Esophagus squamous epithelium (tissue), 5 donors: ENCODE measurements at places on chromosomes 13 and 19.
A peak's percentile ranks its signal among the peaks of the same experiment; 100 is the strongest.

DNA sequence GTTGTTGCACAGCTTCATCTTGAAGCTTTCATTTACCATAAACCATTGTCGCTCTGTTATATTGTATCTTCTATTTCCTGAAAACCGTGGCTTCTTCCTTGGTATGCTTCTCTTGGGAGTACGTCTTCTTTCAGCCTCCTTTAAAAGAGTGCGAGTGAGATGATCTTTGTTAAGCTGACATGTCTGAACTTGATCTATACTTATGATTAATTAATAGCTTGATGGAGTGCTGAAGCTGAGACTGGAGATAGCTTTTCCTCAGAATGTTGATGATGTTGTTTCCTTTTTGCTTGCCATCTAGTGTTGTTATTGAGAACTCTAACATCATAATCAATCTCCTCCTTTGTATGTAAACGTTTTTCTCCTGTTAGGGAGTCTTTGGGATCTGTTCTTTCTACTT, 529.3 kb upstream of the SPRY2 start:
- no peak overlapping the region for H3K4me3 ChIP-seq
- H3K36me3 ChIP-seq: no peaks in the 10 kb centered on the region
- DNase-seq: no peak
- H3K27ac ChIP-seq: no peak overlapping the region
- H3K27me3 ChIP-seq: no peaks in the 10 kb centered on the region

- no peaks in the 10 kb centered on the region for H3K36me3 ChIP-seq
- no peak overlapping the region for H3K27ac ChIP-seq
- no peak for DNase-seq
- H3K4me1 ChIP-seq: no peaks in the 10 kb centered on the region
These were observed 36.8 kb downstream of the ATP7B start for GRCh38 chr13:51974482-51974881.

GRCh38 chr13:81031996-81032395, 691.1 kb upstream of the SPRY2 start:
- no peaks in the 10 kb centered on the region for H3K36me3 ChIP-seq
- H3K4me1 ChIP-seq: no peaks in the 10 kb centered on the region
- H3K4me3 ChIP-seq: no peak overlapping the region
- H3K27me3 ChIP-seq: peaks cover 5% of the 10 kb centered on the region
- no peak for DNase-seq

GRCh38 chr13:43085545-43085944, 62.2 kb downstream of the DNAJC15 start:
- H3K36me3 ChIP-seq: no peaks in the 10 kb centered on the region
- no peaks in the 10 kb centered on the region for H3K27me3 ChIP-seq
- H3K27ac ChIP-seq: no peak overlapping the region

- DNase-seq: no peak
- no peaks in the 10 kb centered on the region for H3K4me1 ChIP-seq
- no peak overlapping the region for H3K27ac ChIP-seq
- H3K4me3 ChIP-seq: no peak overlapping the region
These were observed 76.0 kb downstream of the ZDHHC20 start for GRCh38 chr13:21383090-21383489.

DNA sequence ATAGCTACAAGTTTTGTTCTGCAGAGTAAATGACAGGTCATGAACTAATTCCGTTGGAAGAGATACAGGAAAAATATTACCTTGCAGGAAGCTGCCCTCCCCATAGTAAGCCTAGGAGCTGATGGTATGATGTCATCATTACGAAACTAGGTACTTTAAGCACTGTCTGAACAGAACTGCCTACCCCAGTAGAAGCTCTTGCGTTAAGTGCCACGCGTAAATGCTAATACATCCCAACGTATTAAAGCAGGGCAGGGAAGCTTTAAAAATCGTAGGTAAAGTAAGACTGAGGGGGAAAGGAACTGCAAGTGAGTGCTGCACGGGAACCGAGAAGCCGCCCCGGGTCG, 572 bp downstream of the UGGT2 start:
- peak overlapping the region; percentile 93 for H3K27ac ChIP-seq
- H3K4me1 ChIP-seq: no peaks in the 10 kb centered on the region
- H3K4me3 ChIP-seq: peak overlapping the region; percentile 85

- peaks cover 41% of the 10 kb centered on the region for H3K4me1 ChIP-seq
- H3K27ac ChIP-seq: peak overlapping the region; percentile 52
- H3K36me3 ChIP-seq: no peaks in the 10 kb centered on the region
- no peak for DNase-seq
- no peak overlapping the region for H3K4me3 ChIP-seq
These were observed 431.2 kb downstream of the FOXO1 start for GRCh38 chr13:40235160-40235796.

DNA sequence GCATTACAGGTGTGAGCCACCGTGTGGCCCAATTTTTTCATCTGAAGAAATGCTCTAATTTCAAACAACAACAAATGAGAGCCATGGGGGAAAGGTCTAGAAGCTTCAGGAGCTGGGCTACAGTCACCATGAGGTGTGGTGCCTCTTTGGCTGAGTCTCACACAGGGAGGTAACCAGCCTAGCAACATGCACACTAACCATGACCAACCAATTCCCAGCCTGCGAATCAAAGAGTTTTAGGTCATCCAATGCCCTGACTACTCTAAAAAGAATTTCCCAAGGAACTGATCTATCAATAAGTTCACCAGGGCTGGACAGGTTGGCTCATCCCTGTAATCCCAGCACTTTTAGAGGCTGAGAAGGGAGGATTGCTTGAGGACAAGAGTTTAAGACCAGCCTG, 29.9 kb downstream of the PBX4 start:
- no peaks in the 10 kb centered on the region for H3K27me3 ChIP-seq
- no peak overlapping the region for H3K27ac ChIP-seq
- H3K4me1 ChIP-seq: peaks cover 20% of the 10 kb centered on the region
- no peak overlapping the region for H3K4me3 ChIP-seq
- H3K36me3 ChIP-seq: no peaks in the 10 kb centered on the region

DNA sequence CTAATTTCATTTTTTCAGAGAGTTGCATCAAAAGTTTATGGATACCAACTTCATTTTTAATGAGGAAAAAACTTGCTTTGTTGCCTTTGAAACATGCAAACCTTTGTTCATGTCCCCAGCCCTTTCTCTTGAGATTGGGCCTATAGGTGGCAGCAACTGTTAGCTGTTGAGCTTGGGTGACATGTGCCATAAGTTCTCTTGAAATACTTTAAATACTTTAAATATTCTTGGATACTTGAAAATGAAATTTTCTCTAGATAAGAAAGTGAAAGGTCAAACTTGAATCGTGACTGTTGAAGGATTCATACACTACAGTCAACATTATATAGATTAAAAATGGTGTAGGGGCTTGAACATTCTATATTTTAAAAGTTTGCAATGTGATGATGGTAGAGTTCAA, 294.9 kb downstream of the NDFIP2 start:
- no peak for DNase-seq
- peaks cover 6% of the 10 kb centered on the region for H3K4me1 ChIP-seq
- H3K27me3 ChIP-seq: no peaks in the 10 kb centered on the region

- H3K4me3 ChIP-seq: no peak overlapping the region
- no peak overlapping the region for H3K27ac ChIP-seq
- peaks cover 10% of the 10 kb centered on the region for H3K4me1 ChIP-seq
- H3K36me3 ChIP-seq: peaks cover 51% of the 10 kb centered on the region
- no peak for DNase-seq
- no peaks in the 10 kb centered on the region for H3K27me3 ChIP-seq
These were observed 6.0 kb downstream of the SHFL start for GRCh38 chr19:10091895-10092641.

- no peaks in the 10 kb centered on the region for H3K27me3 ChIP-seq
- no peak overlapping the region for H3K4me3 ChIP-seq
- DNase-seq: no peak
These were observed 29.3 kb downstream of the ZNF564 start for GRCh38 chr19:12521996-12522395.

DNA sequence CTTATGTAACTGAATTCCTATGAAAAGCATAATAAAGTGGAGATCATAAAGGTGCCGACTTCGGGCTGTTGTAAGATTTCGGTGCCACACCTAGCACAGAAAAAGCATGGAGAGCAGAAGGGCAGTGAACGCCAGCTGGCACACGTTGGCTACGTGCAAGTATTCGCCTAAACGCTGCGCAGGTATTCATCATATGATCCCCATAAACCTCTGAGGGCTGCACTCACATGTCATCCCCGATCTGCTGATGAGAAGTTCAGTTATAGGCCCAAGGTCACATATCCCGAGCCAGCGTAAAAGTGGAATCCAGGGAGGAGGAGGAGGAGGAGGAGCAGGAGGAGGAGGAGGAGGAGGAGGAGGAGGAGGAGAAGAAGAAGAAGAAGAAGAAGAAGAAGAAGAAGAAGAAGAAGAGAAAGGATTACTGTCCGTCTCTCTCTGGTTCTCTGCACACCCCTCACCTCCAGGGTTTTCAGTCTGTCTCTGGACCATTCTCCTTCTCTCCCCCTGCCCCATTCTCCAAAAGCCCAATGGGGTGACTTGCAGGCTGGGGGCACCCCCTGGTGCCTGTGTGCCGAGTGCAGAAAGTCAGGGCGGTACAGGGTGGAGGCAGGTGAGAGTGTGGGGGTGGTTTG, 18.6 kb upstream of the CYP2S1 start:
- peak overlapping the region; percentile 70 for H3K27ac ChIP-seq
- H3K4me1 ChIP-seq: peaks cover 17% of the 10 kb centered on the region
- no peaks in the 10 kb centered on the region for H3K36me3 ChIP-seq
- H3K4me3 ChIP-seq: no peak overlapping the region

DNA sequence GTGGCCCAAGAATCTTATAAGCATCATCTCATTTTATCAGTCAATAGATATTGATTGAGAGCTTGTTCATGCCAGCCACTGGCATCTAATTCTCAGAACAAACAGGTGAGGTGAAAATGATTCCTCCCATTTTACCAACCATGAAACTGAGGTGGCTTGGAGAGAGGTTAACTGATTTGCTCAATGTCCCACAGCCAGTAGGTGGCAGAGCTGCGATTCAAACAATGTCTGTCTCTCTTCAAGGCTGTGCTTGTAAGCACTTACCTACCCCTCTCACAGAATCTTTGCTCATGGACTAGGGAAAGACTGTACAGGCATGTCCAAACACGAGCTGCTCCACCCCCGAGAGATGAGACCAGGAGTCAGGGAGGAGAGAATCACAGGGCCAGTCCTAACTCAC, 21.5 kb upstream of the GSX1 start:
- no peak for DNase-seq
- no peak overlapping the region for H3K4me3 ChIP-seq
- no peaks in the 10 kb centered on the region for H3K36me3 ChIP-seq
- no peak overlapping the region for H3K27ac ChIP-seq

- no peak for DNase-seq
- no peak overlapping the region for H3K4me3 ChIP-seq
- H3K27ac ChIP-seq: no peak overlapping the region
- H3K4me1 ChIP-seq: no peaks in the 10 kb centered on the region
These were observed 11.2 kb downstream of the ZNF317 start for GRCh38 chr19:9151367-9151766.

GRCh38 chr19:16446724-16447368, 24.9 kb downstream of the EPS15L1 start:
- H3K4me3 ChIP-seq: no peak overlapping the region
- H3K36me3 ChIP-seq: peaks cover 10% of the 10 kb centered on the region
- H3K4me1 ChIP-seq: peaks cover 17% of the 10 kb centered on the region
- H3K27ac ChIP-seq: peak overlapping the region; percentile 36
- no peaks in the 10 kb centered on the region for H3K27me3 ChIP-seq

- DNase-seq: no peak
- H3K4me1 ChIP-seq: peaks cover 13% of the 10 kb centered on the region
- peaks cover 7% of the 10 kb centered on the region for H3K27me3 ChIP-seq
- H3K27ac ChIP-seq: no peak overlapping the region
- no peaks in the 10 kb centered on the region for H3K36me3 ChIP-seq
These were observed 3.0 kb upstream of the NCCRP1 start for GRCh38 chr19:39193803-39194202.

- H3K27ac ChIP-seq: no peak overlapping the region
- H3K36me3 ChIP-seq: peaks cover 100% of the 10 kb centered on the region
- no peak overlapping the region for H3K4me3 ChIP-seq
- no peaks in the 10 kb centered on the region for H3K4me1 ChIP-seq
- no peaks in the 10 kb centered on the region for H3K27me3 ChIP-seq
These were observed 46.0 kb downstream of the RBM26 start for GRCh38 chr13:79360095-79360494.

DNA sequence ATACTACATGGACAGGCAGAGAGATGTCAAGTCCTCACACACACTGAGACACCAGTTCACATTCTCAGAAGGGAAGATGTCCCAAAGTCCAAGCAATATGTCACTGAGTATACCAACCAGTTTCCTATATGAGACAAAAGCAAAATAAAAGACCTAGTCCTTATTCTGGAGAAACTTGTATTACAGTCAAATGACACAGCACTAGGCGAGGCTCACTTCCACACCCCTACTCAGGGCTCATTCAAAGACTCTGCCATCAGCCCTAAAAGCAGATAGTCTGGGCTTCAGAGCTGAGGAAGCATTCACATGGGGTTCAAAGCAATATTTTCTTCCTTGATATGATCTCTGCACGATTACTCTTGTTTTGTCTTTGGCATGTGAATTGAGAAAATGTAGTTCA, 129.9 kb upstream of the UBL3 start:
- H3K27me3 ChIP-seq: no peaks in the 10 kb centered on the region
- DNase-seq: no peak
- no peak overlapping the region for H3K27ac ChIP-seq
- H3K36me3 ChIP-seq: no peaks in the 10 kb centered on the region
- no peaks in the 10 kb centered on the region for H3K4me1 ChIP-seq

- H3K27ac ChIP-seq: peak overlapping the region; percentile 43
- peaks cover 13% of the 10 kb centered on the region for H3K4me1 ChIP-seq
- no peak for DNase-seq
- H3K4me3 ChIP-seq: peak overlapping the region; percentile 22
These were observed 11.3 kb downstream of the GTPBP3 start for GRCh38 chr19:17348700-17349099.

DNA sequence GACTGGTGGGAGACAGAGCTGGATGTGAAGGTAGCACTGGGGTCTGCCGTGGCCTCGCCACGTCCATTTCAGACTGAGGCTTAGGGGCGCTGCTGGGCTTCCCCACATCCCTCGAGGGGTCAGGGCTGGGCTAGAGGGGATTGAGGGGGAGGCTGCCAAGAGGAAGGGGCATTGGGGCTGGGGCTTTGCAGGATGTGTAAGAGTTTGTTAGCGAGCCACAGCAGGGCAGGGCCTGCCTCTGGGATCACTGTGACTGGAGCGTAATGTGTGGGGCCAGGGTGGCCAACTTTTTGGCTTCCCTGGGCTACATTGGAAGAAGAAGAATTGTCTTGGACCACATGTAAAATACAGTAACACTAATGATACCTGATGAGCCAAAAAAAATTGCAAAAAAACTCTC, 14.1 kb downstream of the ARID3A start:
- H3K36me3 ChIP-seq: peaks cover 15% of the 10 kb centered on the region
- DNase-seq: no peak
- H3K4me3 ChIP-seq: no peak overlapping the region
- no peak overlapping the region for H3K27ac ChIP-seq
- no peaks in the 10 kb centered on the region for H3K27me3 ChIP-seq
- peaks cover 57% of the 10 kb centered on the region for H3K4me1 ChIP-seq
